Glutamatergic neuron (in vitro differentiated cells): ENCODE measurements at places on chromosomes 12 and 14. TPM values are rescaled to one million over a fixed set of nuclear protein-coding genes. Genes with fewer than 3 reads are reported as not detected.

Gene SLC6A13
- total RNA-seq: 0.91 TPM

Gene PRR4
- 7.5 TPM for total RNA-seq

GRCh38 chr14:33062881-33063280 lies 124.2 kb downstream of the NPAS3 start:
- DNase-seq: no peak
- H3K27ac ChIP-seq: no peak overlapping the region
- no peaks in the 10 kb centered on the region for H3K36me3 ChIP-seq
- H3K27me3 ChIP-seq: no peaks in the 10 kb centered on the region

GRCh38 chr14:21017528-21018245 lies 7.2 kb downstream of the NDRG2 start:
- no peak for DNase-seq
- H3K27me3 ChIP-seq: peaks cover 2% of the 10 kb centered on the region
- no peak overlapping the region for H3K27ac ChIP-seq
- peaks cover under 1% of the 10 kb centered on the region for H3K36me3 ChIP-seq
- H3K4me3 ChIP-seq: no peak overlapping the region

DNA sequence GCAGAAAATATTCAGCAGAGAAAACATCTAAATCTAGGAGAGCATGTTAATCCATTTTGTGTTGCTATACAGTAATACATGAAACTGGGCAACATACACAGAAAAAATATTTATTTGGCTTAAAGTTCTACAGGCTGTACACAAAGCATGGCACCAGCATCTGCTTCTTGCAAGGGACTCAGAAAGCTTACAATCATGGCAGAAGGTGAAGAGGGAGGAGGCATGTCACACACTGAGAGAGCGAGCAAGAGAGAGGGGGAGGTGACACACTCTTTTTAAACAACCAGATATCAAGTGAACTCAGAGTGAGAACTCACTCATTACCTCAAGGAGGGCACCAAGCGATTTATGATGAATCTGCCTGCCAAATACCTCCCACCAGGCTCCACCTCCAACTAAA lies 94.2 kb upstream of the CNOT2 start:
- no peaks in the 10 kb centered on the region for H3K27me3 ChIP-seq
- H3K4me1 ChIP-seq: no peaks in the 10 kb centered on the region
- H3K4me3 ChIP-seq: no peak overlapping the region
- no peak overlapping the region for H3K27ac ChIP-seq
- peaks cover 10% of the 10 kb centered on the region for H3K36me3 ChIP-seq
- no peak for DNase-seq
